Suppressor macrophage treated with lipopolysaccharide for 1 hour (primary cell): ENCODE measurements at places on chromosomes 11 and 22.

GRCh38 chr11:58222721-58223120 lies 6.0 kb downstream of the OR10Q1 start:
- DNase-seq = no peak

DNA sequence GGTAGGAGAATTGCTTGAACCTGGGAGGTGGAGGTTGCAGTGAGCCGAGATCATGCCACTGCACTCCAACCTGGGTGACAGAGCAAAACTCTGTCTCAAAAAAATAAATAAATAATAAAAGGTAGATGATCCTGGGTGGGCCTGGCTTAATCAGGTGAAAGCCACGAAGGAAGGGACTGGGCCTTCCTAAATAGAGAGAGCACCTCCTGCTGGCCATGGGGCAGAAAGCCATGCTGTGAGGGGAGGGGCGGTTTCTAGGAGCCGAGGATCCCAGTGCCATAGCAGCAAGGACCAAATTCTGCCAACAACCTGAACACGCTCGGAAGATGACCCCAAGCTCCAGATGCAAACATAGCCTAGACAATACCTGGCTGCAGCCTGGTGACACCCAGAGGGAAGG lies 24.5 kb upstream of the DGKZ start:
- DNase-seq = no peak

DNA sequence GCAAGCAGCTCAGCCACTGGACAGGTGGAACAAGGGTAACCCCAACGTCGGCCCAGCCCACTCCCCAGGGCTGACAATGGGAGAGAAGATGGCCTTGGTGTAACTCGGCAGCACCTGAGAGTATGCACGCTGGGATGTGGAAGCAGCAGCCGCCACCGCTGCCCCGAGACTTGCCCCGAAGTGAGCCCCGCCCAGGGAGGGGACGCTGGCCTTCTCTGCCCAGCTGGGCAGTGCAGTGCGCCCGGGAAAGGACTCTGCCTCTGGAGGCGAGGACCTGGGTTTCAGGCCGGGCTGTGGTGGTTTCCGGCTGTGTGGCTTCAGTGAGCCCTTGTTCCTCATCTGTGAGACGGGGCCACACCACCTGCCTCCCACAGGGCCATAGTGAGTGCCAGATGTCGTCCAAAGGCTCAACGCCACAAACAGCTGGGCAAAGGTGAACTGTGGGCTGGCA lies 8.6 kb upstream of the POLDIP3 start:
- peak; percentile 27 for DNase-seq

- DNase-seq = peak; percentile 87
Measured at GRCh38 chr11:7531011-7531410, 17.2 kb downstream of the PPFIBP2 start.

GRCh38 chr22:27994481-27995331 lies 75.7 kb upstream of the PITPNB start:
- DNase-seq = peak; percentile 15

GRCh38 chr22:38041760-38042487 lies 15.3 kb upstream of the PICK1 start:
- no peak for DNase-seq

DNA sequence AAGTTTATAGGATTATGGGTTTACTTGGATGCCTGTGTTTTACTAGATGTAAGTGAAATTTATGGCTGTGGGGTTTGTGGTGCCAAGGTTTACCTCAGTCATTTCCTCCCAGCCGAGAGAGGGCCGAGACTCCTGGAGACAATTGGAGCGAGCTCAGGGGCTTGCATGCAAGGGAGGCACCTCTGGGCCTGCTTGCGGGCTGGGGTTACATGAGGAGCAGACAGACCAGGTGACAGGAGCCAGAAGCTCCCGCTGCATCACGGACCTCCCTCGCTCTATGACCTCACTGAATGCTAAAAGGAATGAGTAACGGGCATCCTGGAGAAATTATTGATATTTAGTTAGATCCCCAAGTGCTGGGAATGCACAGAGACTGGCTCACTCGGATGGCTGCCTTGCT lies 275.2 kb upstream of the KIRREL3 start:
- no peak for DNase-seq
